WTC11 (cell line): ENCODE measurements at places on chromosomes 7 and 10.
A peak's percentile ranks its signal among the peaks of the same experiment; 100 is the strongest.

GRCh38 chr7:22937946-22938345 is 76.0 kb downstream of the HYCC1 start:
- DNase-seq, result no peak

GRCh38 chr10:5732141-5732540 is 47.5 kb downstream of the TASOR2 start:
- no peak for DNase-seq

GRCh38 chr10:77616766-77617165 is 20.8 kb downstream of the KCNMA1 start:
- no peak for DNase-seq

DNA sequence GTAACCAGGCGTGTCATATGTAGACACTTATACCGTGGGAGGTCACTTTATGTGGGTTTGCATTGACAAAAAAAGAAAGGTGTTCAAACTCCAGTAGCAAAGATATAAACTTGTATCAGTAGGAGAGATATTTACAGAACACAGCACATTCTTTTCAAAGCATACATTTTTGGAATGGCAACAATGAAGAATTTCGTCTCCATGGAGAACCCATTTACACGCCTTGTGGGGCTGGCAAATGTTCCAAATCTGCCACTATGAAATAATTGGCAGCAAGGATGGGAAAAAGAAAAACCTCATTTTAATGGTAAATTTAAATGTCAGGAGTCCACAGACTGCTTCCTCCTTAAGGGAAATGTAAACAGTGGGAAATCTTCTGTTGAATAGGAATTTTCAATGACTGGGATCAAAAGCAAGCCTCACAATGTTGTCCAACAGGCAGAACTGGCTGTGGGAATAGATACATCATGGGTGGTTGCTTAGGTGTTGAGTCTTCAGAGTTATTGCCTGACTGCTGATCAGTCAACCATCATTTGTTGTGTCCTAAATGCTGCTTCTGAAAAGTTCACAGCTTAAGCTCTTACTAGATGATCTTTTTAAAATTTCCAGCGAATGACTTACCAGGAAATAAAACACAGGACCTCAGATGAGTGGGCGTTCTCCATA is 256.6 kb upstream of the SEMA3C start:
- DNase-seq, result no peak

DNA sequence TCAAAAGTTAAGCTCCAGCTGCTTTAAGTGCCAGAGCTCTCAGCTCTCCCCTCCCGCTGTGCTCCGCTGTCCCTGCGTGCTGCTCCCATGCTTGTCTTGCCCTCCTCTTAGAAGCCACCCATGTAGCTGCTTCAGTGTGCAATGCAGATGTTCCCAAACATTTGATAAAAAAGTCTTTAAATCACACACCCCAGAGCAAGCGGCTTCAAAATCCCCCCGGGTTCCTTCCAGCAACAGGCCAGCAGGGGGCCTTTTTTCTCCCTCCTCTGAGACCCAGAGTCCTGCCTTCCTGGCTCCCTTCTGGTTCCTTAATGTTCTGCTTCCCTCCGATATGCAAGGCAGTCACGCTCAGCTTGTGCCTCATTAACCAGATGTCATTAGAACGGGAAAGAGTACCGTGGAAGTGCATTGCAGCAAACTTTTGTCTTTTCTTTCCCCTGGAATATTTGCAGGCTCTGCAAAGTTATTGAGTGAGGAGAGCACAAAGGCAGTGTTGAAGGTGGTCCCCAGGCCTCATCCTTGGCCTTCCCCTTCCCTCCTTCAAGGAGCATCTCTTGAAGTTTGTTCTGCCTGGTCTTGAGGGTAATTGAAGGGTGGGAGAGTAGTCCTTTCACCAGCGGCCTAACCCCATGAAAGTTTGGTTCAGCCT is 25.5 kb downstream of the LDB3 start:
- peak; percentile 64 for DNase-seq

- DNase-seq, result peak; percentile 2
Observed at GRCh38 chr10:47035819-47036337, 124.7 kb downstream of the PTPN20 start.

DNA sequence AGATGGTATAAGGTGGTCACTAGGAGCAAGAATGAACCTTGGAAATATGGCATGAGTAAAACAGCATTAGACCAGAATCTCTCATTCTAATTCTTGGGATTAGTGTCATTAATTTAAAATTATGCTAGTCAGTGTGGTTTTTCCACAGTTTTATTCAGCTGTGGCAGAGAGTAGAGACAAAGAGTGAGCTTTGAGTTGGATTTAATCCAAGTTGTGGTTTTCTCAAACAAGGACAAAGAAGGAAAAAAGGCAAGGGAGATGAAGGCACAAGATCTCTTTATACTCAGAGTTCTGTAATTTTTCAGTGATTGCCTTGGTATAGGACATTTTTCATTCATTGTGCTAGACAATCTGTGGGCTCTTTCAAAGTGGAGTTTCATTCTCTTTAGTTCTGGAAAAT is 28.2 kb upstream of the AKAP9 start:
- DNase-seq, result no peak

DNA sequence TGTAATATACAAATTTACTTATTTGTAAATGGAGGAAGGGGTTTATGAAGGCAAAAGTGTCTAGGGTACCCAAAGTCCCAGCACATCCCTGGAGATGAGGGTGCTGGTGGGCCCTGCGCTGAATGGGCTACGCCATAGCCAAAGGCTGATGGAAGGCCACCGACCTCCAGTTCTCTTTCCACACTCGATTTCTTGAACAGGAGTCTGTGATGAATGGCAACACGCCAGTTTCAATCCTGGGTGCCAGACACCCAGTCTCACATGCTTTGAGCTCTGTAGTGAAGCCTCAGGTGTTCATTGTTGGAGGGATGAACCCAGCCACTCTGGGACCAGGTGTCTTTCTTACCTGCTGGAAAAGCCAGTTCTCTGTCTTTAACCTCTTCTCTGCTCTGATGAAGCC is 752 bp downstream of the LRMDA start:
- DNase-seq, result no peak

- DNase-seq, result no peak
Observed at GRCh38 chr7:5417106-5418071, 6.2 kb downstream of the TNRC18 start.

- no peak for DNase-seq
Observed at GRCh38 chr10:17062493-17062892, 67.1 kb downstream of the CUBN start.

GRCh38 chr10:60937022-60937421 is 7.0 kb downstream of the RHOBTB1 start:
- no peak for DNase-seq

DNA sequence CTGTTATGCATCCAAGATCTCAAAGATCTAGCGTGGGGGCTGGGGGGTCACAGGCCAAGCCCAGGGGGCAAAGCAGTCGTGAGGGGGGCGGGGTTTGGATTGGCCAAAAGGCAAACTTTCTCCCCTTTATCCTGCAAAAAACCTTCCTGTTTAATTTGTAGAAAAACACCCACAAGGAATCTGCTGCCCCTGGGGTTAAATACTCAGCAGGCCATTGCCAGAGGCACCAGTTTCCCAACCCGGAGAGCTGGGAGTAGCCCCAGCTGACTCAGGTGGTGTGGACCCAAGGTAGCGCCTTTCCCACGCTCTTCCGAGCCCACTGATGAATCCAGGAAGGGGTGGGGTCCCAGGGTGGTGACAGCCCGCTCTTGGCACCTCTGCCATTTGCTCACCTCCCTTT is 21.4 kb downstream of the KCP start:
- no peak for DNase-seq

DNA sequence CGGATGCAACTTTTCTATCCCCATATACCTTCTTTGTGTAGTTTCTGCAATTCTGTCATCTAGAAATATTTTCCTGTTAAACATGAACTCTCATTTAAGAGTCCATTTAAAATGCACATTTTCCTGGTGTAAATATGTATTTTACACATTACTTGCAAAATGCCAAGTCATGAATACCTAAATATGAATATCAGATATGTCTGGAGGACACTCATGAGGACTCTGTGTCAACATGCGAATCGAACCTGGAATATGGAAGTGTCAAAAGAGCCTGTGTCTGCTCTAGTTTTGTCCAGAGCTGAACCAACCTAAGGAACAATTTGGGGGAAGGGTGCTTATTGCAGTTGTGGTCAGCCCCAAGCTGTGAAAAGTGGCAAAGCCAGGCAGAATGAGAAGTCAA is 163.7 kb upstream of the CELF2 start:
- no peak for DNase-seq

DNA sequence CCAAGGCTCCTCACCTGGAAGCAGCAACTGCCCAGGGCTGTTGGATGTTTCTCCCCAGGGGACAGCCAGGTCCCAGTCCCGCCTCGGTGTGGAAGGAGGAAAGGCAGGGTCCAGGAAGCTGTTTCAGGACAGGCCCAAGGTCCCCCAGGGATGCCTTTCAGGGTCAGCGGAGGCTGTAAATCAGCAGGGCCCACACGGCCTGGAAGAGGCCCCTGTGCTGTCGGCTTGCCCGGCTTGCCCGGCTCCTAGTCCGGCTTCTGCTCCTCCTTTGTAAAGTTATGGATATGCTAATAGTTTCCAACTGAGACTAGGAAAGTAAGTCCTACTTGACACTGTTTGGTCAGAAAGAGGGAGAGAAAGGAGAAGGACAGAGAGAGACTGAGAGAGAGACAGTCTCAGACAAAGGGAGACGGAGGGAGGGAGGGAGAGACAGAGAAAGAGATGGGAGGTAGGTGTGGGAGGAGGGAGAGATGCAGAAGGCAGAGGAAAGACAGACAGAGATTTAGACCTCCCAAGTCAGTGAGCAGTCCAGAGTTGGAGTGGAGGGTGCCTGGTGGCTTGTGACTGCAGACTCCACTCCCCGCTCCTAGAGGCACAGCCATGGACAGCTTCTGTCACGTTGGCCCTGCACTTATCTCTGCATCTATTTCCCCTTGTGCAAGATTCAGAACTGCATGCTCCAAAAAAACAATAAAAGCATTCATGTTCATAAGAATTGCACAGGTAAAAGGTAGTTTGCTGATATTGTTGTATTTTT is 10.5 kb downstream of the IKZF1 start:
- no peak for DNase-seq

GRCh38 chr7:74453322-74454011 is at the start of gene GTF2IRD1:
Gene GTF2IRD1 (plus strand): TSS chr7:74453906. CDS start chr7:74508081, 54,175 bp downstream.
- DNase-seq, result peak; percentile 73

DNA sequence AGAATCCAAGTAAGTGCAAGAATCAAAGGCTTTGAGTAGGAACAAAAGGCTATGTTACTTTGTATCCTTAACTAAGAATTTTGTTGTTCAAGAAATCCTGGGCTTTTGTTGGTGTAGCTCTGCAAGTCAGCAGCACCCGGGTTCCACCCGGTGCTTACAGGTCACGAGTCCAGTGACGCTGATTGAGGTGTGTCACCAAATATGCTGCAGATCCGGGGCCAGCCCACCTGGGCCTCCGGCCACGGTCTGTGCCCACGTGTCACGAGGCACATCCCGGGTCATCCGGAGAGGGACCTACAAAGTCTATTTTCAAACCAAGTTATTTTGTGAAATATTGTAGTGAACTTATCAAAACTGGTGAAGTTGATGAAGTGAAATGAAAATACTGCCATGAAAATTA is 103.1 kb downstream of the MGMT start:
- no peak for DNase-seq

DNA sequence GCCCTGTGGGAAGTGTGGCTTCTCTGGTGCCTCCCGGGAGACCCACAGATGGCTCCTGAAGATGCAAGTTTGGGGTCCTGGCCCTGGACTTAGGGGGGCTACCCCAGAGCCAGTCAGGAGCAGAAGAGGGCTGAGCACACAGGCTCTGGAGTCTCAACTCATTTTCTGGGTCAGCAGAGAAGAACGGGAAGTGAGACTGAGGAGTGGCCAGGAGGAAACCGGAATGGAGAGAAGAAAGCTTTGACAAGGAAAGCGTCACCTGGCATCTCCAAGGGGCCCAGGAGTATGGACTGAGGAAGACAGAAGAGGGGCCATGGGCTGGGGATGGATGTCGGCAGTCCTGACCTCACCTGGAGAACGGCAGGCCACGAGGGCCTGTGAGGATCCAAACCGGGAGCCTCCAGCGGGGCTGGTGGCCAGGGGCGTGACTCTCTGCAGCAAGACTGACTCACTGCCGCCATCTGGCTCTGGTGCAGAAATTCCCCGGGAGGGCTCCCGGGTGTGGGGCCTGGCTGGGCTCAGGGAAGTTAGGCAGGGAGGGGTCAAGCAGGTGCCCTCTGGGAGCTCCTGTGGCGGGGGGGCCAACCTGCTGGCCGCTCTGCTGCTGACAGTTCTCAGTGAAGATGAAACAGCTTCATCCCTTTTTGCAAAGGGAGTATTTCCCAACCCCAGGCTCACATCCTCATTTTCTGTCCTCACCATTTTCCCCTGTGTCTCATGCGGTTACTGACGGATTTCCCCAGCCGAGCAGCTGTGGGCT is 23.6 kb downstream of the DAGLB start:
- no peak for DNase-seq

- DNase-seq, result no peak
Observed at GRCh38 chr7:94060752-94061151, 56.6 kb upstream of the BET1 start.

- peak; percentile 39 for DNase-seq
Observed at GRCh38 chr10:13847201-13847631, 260.5 kb downstream of the PRPF18 start.

DNA sequence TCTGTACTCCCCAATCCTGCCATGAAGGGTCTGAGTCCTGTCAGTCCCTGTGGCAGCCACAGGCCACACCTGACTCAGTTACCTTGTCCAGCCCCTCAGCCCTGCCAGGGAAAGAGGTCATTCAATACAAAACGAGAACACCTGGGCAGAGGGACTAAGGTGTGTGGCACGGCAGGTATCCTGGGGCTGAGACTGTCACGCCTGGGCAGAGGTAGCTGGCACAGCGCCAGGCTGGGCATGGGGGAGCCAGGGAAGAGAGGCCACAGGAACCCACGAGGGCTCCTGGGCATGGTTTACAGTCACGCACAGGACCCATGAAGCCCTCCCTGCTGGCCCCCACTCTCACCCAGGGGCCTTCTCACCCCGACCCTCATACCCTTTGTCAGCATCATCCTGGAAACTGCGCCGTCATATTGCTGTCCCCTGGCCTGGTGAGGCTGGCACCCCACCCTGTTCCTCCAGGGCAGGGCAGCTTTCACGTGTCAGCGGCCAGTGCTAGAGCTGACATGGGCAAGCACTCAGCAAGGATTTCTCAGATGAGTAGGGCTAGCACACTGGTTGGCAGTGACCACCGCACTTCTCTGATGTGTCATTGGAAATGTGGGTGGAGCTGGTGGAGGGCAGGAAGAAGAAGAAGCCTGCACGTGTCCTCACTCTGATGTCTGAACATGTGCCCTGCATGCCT is 42.7 kb downstream of the LRRC18 start:
- no peak for DNase-seq

- no peak for DNase-seq
Observed at GRCh38 chr10:79336739-79337138, 10.5 kb upstream of the PPIF start.

- no peak for DNase-seq
Observed at GRCh38 chr7:91866599-91867148, 13.8 kb downstream of the MTERF1 start.

- DNase-seq, result no peak
Observed at GRCh38 chr7:120733143-120733542, 124.8 kb downstream of the TSPAN12 start.

- no peak for DNase-seq
Observed at GRCh38 chr10:15703151-15703880, 16.4 kb downstream of the ITGA8 start.

DNA sequence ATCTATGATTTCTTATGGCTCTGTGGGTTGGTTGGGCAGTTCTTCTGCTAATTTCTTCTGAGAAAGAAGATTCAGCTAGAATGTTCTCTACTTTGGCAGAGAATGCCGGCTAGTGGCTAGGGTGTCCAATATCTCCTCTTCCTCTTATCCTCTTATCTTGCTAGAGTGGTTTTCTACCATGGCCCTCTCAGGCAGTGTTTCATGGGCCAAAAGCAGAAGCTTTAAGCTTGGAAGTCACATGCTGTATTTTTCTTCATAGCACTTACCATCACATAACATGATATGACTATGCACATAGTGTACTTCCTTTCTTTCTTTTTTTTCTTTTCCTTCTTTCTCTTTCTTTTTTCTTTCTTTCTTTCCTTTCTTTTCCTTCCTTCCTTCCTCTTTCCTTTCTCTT is 140.0 kb downstream of the ITGB8 start:
- no peak for DNase-seq
